Stimulated activated CD4-positive, alpha-beta T cell treated with anti-CD3 and anti-CD28 coated beads, Interleukin-1b, Interleukin-23, amount 100 ng/mL, for 24 hours (primary cell): ENCODE measurements at places on chromosomes 5 and 9.

DNA sequence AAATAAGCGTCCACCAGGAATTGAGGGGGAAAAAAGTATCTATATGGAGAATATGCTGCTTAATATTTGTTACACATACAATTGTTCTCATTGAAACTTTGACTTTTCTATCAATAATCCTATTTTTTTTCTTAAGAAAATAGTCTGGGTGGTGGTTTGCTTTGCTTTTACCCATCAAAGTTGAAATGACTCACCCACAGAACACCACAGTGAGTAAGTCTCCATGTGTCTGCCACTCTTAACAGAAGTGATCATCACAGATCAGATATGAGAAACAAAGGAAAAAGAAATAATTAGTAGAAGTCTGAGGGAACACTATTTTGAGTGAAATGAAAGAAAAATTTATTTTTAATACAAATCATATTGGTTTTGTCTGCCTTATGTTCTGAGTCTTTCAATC is 742.8 kb downstream of the CDH9 start:
- DNase-seq, result no peak

DNA sequence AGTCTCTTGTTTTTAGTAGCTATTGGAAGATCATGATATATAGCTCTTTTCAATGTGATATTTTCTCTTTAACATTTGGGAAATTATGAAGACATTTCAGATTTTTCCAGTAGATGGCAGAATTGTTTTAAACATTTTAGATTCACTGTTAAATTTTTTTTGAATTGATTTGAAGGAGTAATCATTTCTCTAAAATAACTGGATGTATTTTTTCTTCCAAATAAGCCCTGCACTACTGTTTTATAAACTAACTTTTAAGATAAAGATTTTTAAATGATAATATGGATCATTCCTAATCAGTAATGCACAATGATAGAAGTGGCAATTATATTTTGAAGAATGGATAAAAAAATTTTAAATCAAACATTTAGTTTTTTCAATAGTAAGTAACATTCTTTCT is 14.2 kb downstream of the NDUFAF2 start:
- DNase-seq, result no peak

- no peak for DNase-seq
Measured at GRCh38 chr5:174775081-174775480, 50.7 kb downstream of the MSX2 start.

- DNase-seq, result no peak
Measured at GRCh38 chr5:146680846-146681584, 165.0 kb upstream of the GPR151 start.

DNA sequence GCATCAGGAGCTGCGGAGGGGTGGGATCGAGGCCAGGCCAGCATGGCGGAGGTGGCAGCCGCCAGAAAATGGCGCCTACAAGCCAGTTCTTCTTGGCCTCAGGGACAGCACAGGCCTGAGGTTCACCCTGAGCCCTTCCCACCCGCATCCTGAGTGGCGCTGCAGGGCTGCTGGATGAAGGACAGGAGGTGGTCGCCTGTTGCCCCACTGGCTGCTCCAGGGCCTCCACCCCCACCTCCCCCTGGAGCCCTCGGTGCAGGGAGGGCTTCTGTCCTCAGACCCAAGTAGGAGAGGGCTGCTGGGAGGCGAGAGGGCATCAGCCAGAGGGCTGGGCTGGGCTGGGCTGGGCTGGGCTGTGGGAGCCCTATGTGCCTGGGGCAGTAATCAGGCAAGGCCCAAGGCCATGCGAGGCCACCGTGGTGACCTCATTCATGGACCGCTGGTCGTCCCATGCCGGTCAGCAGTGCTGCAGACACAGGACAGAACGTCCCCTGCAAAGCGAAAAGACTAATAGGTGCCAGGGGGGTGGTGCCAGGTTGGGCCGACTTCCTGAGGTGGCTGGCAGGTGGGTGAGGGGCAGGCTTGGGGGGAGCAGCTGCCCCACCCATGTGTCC is 13.8 kb downstream of the GPSM1 start:
- no peak for DNase-seq

- DNase-seq, result no peak
Measured at GRCh38 chr5:60522292-60522905, 177.6 kb downstream of the DEPDC1B start.

DNA sequence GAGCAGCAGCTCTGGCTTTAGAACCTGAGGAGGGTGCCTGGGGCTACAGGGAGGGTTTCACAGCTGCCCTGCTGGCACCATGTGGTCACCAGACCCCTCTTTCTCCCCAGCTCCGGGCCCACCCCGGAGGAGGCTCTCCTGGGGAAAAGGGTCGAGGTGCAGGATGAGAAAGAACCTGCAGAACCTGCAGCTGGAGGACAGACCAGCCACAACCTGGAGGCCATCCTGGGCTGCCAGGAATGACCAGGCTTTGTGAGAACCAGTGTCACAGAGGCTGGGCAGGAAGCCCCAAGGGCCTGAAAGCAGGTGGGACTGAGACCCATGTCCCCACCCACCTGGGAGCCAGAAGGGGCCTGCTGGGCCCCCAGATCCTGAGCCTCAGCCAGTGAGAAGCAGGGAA is 23.0 kb downstream of the SEMA4D start:
- no peak for DNase-seq

DNA sequence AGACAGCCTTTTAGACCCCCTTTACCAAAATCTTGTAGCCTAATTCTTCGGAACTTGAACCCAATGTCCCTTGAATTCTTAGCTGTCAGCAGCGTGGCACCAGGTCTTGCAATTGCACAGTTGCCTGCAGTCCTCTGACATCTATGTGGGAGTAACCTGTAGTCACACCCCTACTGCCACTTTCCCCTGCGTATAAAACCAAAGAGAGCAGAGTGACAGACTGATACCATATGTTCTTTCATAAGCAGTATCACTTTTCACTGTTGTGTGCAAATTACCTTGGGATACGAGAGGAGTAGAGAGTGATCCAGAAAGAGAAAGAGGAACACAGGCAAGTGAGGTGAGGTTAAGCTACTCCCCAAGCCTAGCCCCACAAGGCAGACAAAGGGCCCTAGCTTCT is 364.3 kb upstream of the ADAMTSL1 start:
- DNase-seq, result no peak

- no peak for DNase-seq
Measured at GRCh38 chr9:75979362-75979761, 88.9 kb downstream of the PCSK5 start.

GRCh38 chr9:90428517-90428916 is 214.1 kb downstream of the DIRAS2 start:
- DNase-seq, result no peak

DNA sequence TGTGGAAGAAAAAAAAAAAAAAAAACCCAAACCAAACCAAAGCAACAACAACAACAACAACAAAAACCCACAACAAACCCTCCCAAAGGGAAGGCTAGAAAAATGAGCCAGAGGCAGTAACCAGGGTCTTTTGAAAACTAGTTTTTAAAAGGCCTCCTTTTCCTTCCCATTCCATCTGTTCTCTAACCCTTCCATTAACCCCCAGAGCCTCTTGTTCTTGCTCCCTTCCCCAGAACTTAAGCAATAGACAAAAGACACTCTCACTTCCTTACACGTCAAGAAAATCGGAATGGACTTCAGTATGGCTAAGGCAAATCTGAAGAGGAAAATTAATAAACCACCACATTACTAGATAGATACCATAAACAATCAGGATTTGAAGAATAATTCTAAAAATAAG is 292.8 kb downstream of the ARL15 start:
- DNase-seq, result no peak

DNA sequence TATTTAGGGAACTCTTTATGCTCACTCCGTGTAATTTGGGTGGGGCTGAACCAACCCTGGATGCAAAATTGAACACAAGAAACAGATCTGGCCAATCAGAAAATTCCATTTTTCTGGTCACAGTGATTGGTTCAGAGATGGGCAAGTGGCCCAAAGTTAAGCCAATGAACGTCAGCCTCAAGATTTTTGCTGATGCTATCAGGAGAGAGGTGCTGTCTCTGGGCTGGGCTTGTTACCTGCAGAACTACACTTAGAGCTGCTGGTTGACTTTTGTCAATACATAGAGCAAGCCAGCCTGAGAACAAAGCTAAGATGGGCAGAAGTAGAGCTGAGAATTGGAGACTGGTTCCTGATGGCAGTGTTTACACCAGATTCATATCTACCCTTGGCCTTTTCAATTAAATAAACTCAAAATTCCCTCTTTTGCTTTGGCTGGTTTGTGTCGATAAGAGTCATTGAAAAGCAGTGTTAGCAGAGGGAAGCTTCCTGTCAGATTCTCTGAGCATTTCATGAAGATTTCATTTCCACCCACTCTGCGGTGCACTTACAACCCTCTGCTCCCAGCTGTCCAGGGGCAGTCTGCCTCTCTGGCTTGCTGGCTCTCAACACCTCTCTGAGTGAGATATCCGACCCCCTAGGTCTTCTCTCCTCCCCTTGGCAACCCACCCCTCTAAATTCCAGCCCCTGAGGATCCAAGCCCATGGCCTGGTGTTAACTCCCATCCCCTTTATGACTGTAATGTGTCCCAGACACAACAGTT is 64.5 kb upstream of the PPARGC1B start:
- no peak for DNase-seq

- no peak for DNase-seq
Measured at GRCh38 chr5:140220698-140221064, 45.7 kb downstream of the CYSTM1 start.

- DNase-seq, result no peak
Measured at GRCh38 chr5:35009657-35010056, 38.1 kb downstream of the AGXT2 start.

DNA sequence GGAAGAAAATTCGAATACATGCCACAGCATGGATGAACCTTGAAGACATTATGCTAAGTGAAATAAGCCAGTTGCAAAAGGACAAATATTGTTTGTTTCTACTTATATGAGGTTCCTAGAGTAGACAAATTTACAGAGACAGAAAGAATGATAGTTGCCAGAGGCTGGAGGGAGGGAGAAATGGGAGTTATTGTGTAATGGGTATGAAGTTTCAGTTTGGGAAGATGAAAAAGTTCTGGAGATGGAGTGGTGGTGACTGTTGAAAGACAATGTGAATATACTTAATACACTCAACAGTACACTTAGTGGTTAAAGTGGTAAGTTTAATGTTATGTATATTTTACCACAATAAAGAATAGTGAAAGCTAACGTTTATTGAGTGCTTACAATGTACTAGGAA is 99.6 kb upstream of the SLC44A1 start:
- DNase-seq, result no peak
